NCI-H2171 (cell line): ENCODE measurements at places on chromosomes 2 and 18.

- no peak for DNase-seq
These were observed 60.0 kb upstream of the TEX51 start for GRCh38 chr2:126838716-126838985.

- no peak for DNase-seq
These were observed 81.5 kb upstream of the STON1 start for GRCh38 chr2:48448274-48449061.

DNA sequence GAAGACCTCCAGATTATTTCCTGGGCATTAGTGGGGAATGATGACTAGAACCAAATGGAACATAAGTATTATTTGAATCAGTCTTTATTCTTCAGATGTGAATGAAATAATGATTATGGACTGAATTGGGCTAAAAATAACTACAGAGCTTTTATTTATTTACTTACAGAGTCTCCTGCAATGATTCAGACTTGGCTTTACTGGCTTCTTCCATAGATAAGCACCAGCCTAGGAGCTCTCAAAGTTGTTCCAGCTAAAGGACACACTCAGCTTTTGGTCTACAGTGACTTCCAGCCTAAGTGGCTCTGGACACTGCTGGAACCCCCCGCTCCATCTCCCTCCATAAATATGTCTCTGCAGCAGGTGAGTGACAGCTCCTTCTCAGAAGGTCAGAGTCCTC, 24.3 kb upstream of the ARHGAP25 start:
- DNase-seq: no peak

- DNase-seq: no peak
These were observed 447.7 kb downstream of the SOX11 start for GRCh38 chr2:6139916-6140315.

GRCh38 chr18:10230072-10230471, 224.4 kb upstream of the APCDD1 start:
- no peak for DNase-seq

DNA sequence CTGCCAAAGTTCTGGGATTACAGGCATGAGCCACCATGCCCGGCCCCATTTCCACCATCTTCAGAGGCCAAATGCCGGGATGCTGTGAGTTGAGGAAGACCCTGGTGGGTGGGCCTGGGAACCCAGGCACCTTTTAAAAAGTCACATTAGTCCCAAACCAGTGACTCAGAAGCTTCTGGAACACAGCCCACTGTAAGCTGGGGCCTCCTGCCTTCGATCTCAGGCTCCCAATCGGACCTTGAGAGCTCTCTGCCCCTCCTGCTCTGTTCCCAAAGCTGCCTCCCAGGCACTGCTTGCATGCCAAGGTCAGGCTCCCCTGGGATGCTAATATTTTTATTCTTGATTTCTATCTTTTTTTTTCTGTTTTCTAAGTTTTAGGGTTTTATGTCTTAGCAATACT, 4.2 kb downstream of the ADCY3 start:
- DNase-seq: no peak

DNA sequence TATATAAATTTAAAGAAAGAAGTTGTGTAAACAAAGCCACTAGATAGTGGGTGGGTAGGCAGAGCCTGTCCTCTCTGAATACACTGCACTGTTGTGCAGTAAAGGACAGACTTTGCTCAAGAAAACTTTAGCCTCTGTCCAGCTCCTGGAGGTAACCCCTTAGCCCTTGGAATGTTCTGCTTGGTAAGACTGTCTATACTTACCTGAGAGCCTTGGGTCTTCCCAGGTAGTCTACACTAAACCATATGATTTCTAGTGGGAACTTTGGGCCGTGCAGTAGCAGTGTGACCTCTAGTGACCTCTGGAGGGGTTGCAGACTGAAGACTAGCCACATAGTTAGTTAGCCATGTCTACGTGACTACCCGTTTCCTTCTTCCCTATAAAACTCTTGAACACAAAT, 678.3 kb upstream of the NRXN1 start:
- DNase-seq: peak; percentile 1

- DNase-seq: no peak
These were observed 27.9 kb downstream of the GPC1 start for GRCh38 chr2:240463274-240463865.

DNA sequence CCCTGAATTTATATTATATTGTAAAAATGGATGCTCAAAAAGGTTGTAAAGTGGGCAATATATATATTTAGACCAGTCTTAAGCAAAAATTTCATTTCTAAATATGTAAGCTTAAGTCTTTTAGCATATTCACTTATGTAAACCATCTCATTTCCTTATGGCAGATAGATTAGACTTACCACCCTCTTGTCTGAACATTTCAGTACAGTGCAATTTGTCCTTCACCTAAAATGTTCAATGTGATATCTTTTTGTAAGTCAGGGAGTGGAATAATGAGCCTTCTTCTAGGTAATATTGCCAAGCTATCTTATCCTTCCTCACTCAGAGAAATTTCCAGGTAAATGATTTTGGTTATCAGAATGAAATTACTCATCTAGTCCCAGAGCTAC, 92.3 kb downstream of the KLF7 start:
- DNase-seq: no peak

DNA sequence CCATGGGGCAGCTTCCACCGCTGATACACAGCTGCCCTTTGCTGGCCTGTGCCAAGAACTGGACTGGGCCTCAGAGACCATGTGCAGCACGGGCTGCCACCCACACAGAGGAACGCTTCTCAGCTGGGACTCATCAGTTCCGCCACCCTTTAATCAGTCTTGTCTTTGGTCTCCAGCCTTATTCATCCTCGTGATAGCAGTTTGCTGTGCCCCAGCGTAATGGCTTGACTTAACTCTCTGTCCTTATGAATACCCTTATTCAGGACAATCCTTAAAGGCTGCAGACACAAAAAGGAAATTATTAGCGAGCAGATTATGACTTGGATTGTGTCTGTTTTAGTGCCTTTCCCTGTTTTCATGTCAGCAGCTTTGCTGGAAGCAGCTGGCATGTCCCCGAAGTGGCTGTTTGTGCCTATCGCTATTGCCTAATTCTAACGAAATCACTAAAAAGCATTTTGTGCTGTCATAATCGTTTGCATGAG, 108.9 kb upstream of the DAPL1 start:
- DNase-seq: no peak

- DNase-seq: no peak
These were observed 55.7 kb upstream of the CTAGE1 start for GRCh38 chr18:22473366-22473765.

DNA sequence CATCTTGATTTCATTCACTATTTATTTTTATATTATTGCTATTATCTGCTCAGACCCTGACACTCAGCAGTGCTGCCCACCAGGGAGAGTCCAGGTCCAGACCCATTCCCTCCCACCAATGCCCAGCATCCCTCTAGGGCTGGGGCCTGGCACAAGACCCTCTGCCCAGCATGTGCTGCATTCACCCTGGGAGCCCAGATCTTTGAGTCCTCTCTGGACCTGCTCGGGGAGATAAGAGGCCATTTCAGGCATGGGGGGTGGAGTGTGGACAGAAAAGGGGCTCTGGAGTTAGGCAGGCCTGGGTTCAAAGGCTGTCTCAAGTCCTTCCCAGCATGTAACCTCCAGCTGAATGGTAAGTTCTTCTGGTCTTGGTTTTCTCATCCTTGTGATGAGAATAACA, 209.6 kb downstream of the CYP26B1 start:
- DNase-seq: no peak

GRCh38 chr2:17719562-17720371, 33.8 kb downstream of the SMC6 start:
- DNase-seq: no peak

DNA sequence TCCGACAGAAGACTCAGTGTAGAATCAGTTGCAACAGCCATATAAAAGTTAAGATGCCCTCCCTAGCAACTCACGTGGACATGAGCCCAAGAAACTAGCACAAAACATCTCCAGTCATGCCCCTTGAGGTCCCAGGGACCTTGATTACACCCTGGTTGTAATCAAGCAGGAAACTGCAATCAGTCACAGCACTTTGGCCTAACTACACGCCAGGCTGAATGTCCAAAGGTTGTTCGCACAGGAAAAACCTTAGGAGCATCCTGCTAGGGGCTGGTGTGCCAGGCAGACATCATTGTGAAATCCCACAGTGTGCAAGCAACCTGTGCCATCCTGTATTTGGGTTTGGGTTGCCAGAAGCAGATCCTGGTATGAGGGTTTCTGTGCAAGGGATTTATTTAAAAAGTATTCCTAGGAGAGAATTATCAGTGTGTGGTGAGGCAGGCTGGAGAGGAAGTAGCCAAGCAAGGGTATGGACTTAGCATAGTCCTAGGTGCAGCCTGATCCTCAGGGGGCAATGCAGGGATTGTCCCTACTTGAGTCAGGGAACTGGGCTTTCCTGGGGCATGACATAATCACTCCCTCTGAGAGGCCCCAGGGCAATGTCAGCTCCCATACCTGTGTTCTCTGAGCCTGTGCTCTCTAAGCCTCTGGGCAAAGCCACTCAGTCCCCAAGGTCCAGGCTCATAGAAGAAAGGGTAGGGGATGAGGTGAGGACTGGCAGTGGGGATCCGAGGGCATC, 17.8 kb upstream of the SULT1C2 start:
- DNase-seq: no peak

DNA sequence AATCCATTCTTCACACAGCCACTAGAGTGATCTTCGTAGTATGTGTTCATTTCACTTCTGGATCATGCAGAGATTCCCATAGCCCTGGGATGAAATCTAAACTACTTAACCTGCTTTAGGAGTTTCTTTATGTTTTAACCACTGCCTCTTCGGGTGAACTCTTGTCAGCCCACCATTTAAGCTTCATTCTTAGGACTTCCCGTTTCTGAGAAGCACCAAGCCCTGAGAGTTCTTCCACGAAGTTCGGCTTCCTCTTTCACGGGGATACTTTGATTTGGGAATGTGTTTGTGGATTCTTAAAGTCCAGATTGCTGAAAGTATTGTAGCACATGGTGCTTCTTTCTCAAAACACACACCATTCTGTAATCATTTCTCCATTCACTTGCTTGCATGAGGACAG, 205.0 kb downstream of the UBE2E3 start:
- DNase-seq: no peak

GRCh38 chr18:48219037-48219809, 190.0 kb downstream of the ZBTB7C start:
- DNase-seq: no peak

- DNase-seq: no peak
These were observed 702.9 kb downstream of the ERBB4 start for GRCh38 chr2:211835695-211836094.

GRCh38 chr2:42229949-42230348, 60.8 kb downstream of the EML4 start:
- no peak for DNase-seq

DNA sequence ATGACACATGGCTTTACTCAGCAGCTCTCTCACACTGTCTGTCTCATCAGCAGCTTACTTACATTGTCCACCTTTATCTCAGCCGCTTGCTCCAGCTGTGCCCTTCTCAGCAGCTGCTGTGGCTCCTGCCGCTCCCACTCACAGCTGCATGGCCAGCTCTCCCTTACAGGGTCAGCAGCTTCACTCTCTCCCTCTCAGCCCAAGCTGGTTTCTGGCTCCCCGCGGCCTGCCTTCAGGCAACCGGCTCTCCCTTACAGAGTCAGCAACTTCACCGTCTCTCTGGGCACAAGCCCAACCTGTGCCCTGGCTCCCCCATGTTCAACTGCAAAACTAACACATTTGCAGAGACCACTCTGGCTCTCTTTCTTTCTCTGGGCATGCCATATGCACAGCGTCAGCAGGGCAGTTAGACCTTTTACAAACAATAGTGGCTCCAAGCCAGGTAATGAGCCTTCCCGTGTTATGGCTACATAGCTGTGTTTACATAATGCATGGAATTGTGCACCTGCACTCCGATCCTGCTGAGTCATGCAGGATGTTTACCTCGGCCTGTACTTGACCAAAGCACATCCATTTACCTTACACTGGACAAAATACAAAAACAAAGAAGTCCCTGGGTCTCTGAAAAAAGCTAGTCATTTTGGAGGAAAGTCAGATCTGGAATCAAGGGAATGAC, 167.3 kb downstream of the DOK6 start:
- DNase-seq: no peak

- no peak for DNase-seq
These were observed 206.5 kb upstream of the TCF4 start for GRCh38 chr18:55794288-55795052.
